ENCODE measurements at places on chromosomes 13 and 19.

DNA sequence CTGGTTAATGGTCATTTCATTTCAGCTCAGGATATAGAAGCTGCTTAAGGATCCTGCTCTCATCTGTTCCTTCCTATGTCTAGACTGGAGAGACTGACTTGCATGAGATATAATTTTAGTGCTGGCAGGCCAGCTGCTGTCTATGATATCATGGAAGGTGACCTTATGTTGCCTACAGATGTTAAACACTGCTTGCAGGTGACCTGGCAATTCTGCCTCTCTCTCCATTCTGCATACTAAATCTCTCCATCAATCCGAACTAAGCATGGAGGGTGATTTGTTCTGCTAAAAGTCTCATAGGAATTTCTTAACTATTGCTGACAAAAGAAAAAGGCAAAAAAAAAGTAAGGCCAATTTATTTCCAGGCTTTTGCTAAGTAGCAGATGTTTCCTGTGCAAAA is 81.0 kb downstream of the CCNA1 start:
- no peak for DNase-seq

GRCh38 chr19:17966550-17967256 is at the start of gene KCNN1:
Gene KCNN1 (plus strand): TSS chr19:17967107. CDS start chr19:17973889, 6,782 bp downstream.
- DNase-seq: no peak

DNA sequence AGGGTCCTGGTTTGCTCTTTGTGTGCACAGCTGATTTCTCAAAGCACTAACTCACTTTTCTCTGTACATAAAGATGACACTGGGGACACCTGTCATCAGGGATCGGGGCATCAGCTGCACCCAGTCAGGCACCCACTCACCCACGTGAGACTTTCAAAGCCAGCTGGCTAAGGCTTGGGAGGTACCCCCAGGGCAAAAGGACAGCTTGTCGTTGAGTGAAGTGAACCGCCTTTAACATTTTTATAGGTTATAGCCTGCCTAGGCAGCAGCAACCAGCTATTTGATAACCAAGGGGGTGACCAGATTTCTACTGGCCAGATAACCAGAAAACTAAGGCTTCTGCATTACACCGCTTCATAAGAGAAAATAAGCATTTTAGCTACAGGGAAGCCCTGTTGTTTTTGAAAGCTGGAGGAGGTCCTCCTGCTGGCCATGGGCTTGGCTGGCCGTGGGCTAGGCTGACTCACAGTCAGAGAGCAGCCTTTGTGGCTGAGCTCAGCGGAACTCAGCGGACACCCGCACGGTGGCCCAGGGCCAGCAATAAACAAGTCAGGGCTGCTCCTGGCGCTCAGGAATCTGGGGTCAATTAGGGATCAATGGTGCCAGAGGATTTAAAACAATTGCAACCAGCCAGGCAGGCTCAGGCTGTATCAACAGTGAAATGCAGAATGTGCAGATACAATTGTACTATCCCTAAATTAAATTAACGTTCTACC is 57.1 kb downstream of the ALOX5AP start:
- peak; percentile 63 for DNase-seq

GRCh38 chr19:48310227-48310626 is 15.1 kb upstream of the EMP3 start:
- peak; percentile 24 for DNase-seq

GRCh38 chr13:100944791-100945345 is 270.3 kb upstream of the TMTC4 start:
- DNase-seq: no peak

DNA sequence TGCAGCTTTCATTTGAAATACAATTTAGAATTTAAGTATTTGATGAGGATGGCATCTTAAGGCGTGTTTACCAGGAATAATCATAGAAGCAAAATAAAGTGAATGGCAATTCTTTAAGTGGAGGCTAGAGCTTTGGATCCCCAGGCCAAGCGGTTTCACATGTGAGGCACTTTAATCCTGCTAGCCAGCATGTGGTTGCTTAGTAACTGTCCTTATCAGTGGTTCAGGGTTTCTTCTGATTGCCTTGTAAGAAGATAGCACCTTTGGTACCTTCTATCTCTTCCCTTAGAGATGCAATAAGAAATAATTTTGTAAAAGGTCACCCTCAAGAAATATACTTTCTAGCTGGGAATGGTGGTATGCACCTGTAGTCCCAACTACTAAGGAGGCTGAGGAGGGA is 38.9 kb upstream of the SERP2 start:
- DNase-seq: no peak

DNA sequence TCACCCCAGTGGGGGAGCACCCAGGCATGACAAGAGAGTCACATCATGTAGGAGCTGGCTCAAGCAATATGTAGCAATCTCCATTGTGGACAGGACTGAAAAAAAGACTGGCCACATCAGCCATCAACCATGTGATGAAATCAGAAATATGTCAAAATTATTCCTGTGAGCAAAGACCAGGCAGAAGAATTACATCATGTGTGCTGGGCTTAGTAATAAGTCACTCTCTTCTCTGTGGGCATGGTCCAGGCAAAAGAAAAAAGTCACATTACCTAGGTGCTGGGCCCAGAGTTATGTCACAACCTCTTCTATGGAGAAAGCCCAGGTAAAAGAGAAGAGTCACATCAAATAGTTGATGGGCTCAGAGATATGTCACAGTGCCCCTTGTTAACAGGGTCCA is 28.3 kb upstream of the ZNF729 start:
- DNase-seq: no peak

DNA sequence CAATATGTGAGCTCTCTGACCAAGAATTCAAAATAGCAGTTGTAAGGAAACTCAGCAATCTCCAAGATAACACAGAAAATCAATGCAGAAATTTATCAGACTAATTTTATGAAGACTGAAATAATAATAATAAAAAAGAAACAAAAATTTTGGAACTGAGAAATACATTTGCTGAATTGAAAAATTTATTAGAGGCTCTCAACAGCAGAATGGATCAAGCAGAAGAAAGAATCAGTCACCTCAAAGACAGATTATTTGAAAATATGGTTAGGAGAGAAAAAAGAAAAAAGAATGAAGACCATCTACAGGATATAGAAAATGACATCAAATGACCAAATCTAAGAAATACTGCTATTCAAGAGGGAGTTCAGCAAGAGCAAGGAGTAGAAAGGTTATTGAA is 75.6 kb downstream of the RFC3 start:
- DNase-seq: no peak

DNA sequence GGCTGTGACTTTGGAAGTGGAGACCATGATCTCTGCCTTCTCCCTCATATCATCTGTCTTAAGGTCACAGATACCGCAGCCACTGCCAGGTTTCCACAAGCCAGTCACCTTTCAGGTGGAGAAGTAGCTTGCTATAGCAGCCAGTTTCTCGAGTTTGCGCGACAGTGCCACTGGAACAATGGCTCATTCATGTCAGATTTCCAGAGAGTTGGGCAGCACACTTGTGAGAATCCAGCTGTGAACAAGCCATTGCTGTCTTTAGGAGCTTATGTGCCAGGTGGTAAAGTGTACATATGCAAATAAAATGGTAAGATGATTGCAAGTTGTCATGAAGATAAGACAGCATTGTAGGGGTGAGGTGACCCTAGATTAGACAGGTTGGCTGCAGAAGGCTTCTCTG is 22.3 kb downstream of the GARRE1 start:
- no peak for DNase-seq

- no peak for DNase-seq
Measured at GRCh38 chr13:33092073-33092987, 76.1 kb downstream of the KL start.

GRCh38 chr19:30848636-30849425 is 476.6 kb downstream of the ZNF536 start:
- no peak for DNase-seq

DNA sequence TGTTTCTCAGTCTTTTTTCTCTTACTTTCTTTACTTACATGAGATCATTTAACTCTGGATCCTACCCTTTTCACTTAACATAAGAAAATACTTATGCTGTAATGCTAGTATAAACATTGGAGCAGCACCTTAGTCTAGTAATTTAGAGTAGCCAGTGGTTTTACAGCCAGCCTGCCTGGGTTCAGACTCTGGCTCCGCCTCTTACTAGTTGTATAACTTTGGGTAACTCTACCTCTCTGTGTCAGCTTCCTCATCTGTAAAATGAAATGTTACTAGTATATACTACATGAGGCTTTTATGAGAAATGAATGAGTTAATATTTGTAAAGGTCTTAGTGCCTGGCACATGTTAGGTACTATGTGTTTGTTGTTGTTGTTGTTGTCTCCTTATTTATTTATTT is 5.6 kb downstream of the CDADC1 start:
- no peak for DNase-seq

DNA sequence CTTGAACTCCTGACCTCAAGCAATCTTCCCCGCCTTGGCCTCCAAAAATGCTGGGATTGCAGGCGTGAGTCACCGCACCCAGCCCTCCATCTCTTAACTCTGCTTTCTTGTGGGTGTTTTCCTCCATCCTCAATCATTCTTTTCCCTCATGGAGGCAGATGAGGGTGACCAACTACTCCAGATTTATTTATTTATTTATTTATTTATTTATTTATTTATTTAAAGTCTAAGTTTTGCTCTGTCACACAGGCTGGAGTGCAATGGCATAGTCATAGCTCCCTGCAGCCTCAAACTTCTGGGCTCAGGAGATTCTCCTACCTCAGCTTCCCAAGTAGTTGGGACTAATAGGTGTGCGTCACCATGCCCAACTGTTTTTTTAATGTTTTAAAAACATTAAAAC is 14.9 kb downstream of the VAV1 start:
- DNase-seq: no peak

GRCh38 chr13:23865026-23865425 is 24.2 kb downstream of the MIPEP start:
- DNase-seq: no peak

GRCh38 chr19:55452749-55453346 is 8.6 kb downstream of the ISOC2 start:
- peak; percentile 88 for DNase-seq

DNA sequence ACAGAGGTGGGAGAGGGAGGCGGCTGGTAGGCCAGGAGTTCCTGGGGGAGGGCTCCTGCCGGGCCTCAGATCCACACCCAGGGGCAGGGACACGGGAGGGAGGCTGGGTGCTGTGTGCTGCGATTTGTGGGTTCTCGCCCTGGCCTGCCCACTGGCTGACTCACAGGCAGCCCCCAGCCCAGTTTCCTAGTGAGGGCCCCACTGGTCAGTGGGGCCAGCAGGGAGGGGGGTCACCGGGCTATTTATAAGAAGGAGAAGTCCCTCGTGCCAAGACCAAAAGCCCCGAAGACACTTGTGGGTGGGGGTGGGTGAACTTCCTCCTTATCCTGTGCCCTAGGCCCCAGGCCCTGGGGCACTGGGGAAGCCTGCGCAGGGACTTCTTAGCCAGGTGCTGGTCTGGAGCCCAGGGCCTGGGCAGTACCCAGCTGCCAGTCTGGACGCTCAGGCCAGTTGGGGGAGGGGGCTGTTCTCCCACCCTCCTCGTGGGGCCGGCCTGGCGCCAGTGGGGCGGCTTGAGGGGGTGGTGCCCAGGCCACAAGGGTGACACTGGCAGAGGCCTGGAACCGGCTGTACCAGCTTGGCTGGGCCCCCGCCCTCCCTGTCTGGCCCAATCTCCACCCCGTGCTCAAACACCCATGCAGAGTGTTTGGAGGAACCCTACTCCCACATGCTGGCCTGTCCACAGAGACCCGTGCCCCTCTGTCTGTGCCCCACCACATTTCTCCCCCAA is 5.0 kb upstream of the JUNB start:
- no peak for DNase-seq

- DNase-seq: no peak
Measured at GRCh38 chr19:46745521-46746280, at the start of gene FKRP. Gene FKRP (plus strand): TSS chr19:46746057. CDS start chr19:46755451, 9,394 bp downstream.

GRCh38 chr13:51067210-51067701 is 43.8 kb downstream of the C13orf42 start:
- no peak for DNase-seq

DNA sequence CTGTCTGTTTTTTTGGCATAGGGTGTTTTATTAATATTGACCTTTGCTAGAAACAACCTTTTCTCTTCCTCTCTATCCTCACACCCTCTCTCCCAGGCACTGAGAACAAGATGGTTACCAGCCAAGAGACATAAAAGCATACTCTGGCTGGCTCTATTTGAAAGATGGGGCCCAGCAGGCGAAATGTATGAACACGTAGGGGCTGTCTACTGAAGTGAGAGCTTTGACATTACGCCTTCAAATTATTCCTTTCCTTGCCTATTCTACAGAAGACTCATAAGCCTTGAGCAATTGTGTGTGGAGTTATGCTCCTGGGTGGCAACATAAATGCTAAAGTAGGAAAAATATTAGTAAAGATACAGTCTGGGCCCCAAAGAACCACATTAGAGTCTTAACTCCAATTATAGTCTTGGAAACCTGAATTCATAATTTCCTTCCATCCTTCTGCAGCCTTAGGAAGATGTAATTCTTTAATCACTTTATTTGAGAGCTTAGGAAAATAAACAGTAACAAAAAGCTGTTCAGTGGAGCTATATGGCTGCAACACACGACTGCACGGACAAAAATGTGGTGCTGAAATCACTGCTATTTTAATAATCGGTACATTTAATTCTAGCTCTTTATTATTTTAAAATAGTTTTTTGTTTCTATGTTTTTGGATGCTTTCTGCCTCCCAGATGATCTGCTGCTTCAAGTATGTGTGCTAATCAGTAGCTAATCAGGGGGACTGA is 122.3 kb upstream of the RNF113B start:
- peak; percentile 72 for DNase-seq

- peak; percentile 86 for DNase-seq
Measured at GRCh38 chr13:23642110-23642509, 71.9 kb downstream of the TNFRSF19 start.

GRCh38 chr13:31115616-31116015 is 46.1 kb downstream of the HSPH1 start:
- no peak for DNase-seq

GRCh38 chr19:7978179-7978825 is 27.1 kb downstream of the ELAVL1 start:
- DNase-seq: no peak

DNA sequence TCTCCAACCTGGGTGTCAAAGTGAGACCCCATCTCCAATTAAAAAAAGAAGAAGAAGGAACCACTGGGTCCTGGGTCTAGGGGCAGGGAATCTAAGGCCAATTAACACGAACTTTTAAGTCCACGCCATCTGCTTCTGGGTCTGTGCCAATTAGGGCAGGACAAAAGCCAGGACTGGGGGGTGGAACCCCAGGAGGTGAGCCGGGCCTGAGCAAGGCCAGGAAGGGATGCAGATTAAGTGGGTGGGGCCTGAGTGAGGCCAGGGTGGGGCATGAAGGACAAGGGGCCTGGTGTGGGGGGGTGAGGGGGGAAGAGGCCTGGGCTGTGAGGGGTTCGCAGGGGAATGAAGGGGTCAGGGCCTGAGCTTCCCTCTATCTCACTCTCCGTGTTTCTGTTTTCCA is 26.3 kb upstream of the ZNF83 start:
- DNase-seq: no peak

- no peak for DNase-seq
Measured at GRCh38 chr13:99982036-99982730, 599 bp downstream of the ZIC2 start.

GRCh38 chr19:14400951-14401431 is 18.1 kb downstream of the DDX39A start:
- DNase-seq: no peak

GRCh38 chr13:44619651-44620050 is 43.5 kb upstream of the TSC22D1 start:
- DNase-seq: no peak
